ENCODE measurements at places on chromosomes 1 and 21.

GRCh38 chr1:206472886-206473285 lies 2.6 kb downstream of the IKBKE start:
- no peak for DNase-seq

GRCh38 chr1:230831771-230832170 lies 36.5 kb downstream of the C1orf198 start:
- DNase-seq = no peak

GRCh38 chr1:92585831-92586230 lies 99.1 kb upstream of the GFI1 start:
- DNase-seq = no peak

DNA sequence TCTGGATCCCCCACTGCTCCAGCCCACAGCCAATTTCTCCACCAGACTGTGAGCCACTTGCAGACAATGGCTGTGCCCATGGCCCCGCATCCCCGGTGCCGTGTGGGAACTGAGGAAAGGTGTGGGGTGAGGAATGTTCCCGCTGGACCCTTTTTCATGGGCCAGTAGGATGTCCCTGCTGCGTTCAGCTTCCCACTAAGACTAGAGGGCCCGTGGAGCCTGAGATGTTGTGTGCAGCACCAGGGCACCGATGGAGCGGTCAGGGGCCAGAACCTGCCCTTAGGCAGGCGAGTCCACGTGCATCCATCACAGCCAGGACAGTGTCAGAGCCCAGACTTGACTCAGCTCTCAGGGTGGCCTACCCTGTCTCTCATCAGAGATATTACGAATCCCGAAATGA lies 105.7 kb upstream of the COL6A1 start:
- DNase-seq = no peak

DNA sequence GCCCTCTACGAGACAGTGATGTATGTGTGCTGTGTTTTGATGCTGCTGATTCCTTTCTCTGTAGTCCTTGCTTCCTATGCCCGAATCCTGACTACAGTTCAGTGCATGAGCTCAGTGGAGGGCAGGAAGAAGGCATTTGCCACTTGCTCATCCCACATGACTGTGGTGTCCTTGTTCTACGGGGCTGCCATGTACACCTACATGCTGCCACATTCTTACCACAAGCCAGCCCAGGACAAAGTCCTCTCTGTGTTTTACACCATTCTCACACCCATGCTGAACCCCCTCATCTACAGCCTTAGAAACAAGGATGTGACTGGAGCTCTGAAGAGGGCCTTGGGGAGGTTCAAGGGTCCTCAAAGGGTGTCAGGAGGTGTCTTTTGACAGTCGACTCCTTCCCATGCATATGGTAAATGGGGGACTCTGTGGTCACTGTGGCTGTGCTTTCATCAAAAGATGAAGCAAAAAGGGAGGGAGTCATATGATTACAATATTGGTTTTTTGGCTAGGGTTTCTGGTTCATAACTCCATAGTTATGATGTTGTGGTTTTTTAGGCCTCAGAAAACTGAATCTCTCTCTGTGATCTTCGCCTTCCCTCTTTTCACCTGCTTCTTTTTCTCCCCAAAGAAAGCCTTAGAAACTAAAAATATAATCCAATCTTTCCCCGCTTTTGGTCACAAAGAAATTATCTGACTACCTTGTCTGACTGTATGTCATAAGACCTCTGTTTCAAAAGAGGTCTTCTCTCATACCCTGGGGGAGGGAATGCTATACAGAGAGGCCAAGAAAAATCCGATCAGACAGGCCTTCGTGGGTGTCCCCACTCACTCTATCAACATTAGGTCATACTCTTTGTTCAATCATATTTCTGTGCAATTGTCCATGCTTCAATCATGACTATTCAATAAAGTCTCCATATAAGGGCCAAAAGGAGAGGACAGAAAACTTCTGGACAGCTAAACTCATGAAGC lies 4.2 kb downstream of the OR2T1 start:
- DNase-seq = no peak

Measured in activated CD4-positive, alpha-beta T cell treated with anti-CD3 and anti-CD28 coated beads, Interleukin-2, amount 10 ng/mL, durations not matched to agents 7 days and 5 days (primary cell).